ENCODE measurements at places on chromosomes 4 and X.

GRCh38 chr4:86876894-86877685 lies 15.1 kb downstream of the C4orf36 start:
- DNase-seq: no peak

GRCh38 chr4:152325831-152326230 lies 210.1 kb downstream of the FBXW7 start:
- DNase-seq: no peak

- no peak for DNase-seq
These were observed 1030.9 kb downstream of the FSTL5 start for GRCh38 chr4:161132715-161133425.

- no peak for DNase-seq
These were observed 215.5 kb downstream of the TLL1 start for GRCh38 chr4:166088576-166088975.

GRCh38 chr4:47510506-47511143 lies 25.6 kb downstream of the ATP10D start:
- no peak for DNase-seq

Data from left colon (tissue), 2 donors.